NK-92 treated with Interleukin-12 subunit alpha and Interleukin-12 subunit beta, amount 100 ng/mL, for 24 hours (cell line): ENCODE measurements at places on chromosomes 12 and 14.

- DNase-seq: no peak
These were observed 55.6 kb downstream of the TECPR2 start for GRCh38 chr14:102418169-102418852.

DNA sequence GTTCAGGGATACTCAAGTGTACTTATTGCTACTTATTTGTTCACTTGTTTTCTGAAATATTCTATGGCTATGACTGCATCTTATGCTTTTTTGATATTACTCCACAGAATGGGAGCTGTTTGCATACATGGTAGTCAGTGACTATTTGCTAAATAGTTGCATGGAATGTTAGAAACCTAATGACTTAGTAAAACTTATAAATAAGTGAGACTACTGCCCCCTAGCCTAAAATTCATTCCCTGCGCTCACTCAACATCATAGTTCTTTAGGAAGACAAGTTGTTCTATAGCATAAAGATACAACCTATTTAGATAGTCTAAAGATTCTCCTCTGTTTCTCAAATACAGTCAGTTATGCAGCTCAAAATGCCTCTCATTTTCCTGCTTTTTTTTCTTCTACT, 305.5 kb downstream of the CEP128 start:
- no peak for DNase-seq

DNA sequence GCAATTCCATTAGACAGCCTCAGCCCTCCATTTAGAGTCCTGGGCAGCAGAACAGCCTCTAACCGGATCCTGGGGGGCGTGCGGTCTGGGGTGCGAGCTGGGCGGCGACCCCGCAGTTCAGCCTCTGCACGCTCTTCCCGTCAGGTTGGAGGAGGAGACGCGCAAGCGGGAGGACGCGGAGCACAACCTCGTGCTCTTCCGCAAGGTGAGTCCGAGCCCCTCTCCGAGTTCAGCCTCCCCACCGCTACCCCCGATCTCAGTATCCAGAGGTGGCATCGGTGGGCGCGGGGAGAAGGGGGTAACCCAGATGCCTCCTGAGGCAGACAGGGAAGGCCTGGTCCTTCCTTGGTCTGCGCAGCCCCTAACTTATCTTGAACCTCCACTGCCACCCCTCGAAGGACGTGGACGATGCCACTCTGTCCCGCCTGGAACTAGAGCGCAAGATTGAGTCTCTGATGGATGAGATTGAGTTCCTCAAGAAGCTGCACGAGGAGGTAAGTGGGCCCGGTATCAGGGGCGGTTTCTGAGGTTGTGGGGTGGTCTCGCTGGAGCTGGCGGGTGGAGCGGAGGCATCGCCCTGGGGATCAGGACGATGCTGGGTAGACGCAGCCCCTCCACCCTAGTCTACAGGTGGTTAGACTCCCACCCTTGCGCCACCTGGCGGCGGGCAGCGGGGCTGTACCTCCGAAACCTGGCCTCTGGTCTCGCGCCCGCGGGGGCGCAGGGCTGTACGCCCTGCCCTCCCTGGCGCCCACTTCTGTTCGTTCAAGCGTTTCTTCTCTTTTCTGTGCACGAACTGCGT, 1.3 kb downstream of the PRPH start:
- no peak for DNase-seq

- DNase-seq: no peak
These were observed 38.6 kb downstream of the ARF6 start for GRCh38 chr14:49931523-49931922.

DNA sequence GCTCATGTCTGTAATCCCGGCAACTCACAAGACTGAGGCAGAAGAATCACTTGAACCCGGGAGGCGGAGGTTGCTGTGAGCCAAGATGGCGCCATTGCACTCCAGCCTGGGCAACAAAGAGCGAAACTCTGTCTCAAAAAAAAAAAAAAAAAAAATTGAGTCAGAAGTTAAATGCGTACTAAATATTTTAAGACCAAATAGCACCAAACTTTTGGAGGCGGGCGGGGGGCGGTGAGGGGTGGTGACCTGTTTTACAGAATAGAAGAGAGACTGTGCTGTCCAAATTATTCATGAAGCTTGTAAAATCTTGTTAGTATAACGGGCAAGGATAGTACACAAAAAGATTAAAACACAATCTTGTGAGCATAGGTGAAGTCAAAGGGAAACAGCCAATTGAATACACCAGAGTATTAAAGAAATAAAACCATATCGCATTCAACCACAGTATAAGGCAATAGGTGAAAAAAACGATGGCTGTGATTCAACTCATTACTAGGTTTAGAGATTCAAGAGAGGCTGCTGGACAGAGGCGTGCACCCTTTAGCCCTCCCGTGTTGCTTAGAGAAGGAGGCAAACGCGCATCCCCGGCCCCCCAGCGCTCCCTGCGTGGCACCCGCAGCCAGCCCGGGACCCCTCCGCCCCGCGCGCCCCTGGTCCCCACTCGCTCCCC, 571 bp downstream of the ZNF891 start:
- DNase-seq: no peak

- no peak for DNase-seq
These were observed 480.6 kb downstream of the ZFP36L1 start for GRCh38 chr14:68312300-68312699.

DNA sequence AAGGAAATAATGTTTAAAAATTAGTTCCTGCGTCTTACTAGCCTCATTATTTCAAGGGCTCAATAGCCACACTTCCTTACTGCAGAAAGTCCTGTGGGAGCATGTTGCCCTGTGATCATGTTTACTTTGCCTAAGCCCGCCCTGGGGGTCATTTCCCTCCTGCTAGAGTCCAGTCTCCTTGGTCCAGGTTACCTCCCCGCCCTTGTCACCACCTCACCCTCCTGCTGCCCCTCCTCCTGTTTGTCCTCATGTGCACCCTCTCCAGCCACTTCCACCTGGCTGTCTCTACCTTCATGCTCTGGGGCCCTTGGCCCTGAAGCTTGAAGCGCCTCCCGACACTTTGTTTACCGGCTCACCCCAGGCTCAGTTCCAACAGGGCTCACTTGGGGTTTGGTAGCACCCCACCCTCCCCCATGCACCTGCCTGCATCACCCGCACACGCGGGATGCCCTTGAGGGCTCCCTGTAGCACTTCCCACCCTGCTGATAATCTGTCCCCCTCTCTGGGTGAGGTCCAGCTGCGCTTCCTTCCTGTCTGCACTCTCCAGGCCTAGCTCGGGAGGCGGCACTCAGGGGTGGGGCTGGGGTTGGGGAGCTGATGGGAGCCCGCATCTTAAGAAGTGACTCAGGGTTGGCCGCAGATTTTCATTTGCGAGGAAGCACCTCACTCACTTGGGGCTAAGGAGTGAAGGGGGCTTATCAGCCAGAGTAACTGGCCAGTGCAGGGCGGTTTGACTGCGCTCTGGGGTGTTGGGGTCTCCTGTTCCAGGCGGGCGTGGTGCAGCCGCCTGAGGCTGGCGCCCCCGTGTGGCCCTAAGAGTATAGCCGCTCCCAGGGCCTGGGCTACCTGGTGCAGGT, 40.1 kb downstream of the SMIM41 start:
- DNase-seq: no peak

GRCh38 chr14:96136371-96137005, 68.2 kb upstream of the BDKRB2 start:
- DNase-seq: no peak

GRCh38 chr12:80190001-80190400, 90.7 kb downstream of the OTOGL start:
- DNase-seq: no peak

- DNase-seq: no peak
These were observed 36.9 kb downstream of the ZFC3H1 start for GRCh38 chr12:71626768-71627167.

DNA sequence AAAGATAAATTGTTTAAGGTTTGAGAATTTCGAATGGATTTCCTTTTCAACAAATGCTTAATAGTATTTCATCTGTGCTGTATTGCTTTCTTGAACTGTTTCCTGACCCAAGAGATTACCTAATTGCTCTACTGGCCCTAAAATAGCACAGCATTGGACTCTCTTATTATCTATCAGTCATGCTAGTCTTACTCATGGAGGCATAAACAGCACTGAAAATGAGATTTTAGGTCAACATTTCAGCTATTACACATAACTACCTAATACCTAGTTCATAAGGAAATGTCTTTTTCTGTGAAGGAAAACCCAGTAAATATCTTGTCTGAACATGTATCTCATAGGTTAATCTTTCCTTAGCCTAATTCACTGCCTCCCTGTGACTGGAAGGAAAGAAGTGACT, 4.3 kb upstream of the ABCD2 start:
- DNase-seq: no peak

DNA sequence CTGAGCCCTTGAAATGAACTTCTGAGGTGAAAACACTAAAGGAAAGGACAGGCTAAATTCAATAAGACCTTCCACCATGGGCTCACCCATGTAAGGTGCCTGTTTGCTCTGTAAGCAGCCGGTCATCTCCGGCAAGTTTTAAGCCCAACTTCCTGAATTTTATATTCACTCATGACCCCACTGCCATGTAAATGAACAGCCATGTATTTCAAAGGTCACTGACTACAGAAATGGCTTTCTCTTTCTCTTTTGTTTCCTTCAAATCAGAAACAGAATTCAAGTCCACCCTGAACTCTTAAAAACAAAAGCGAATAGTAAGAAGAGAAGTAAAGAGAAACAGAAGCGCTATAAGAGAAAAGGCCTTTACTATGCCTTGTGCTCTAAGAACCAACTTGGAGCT, 61.7 kb upstream of the OVCH1 start:
- no peak for DNase-seq

- no peak for DNase-seq
These were observed 198.5 kb downstream of the SLC25A21 start for GRCh38 chr14:36973806-36974442.

DNA sequence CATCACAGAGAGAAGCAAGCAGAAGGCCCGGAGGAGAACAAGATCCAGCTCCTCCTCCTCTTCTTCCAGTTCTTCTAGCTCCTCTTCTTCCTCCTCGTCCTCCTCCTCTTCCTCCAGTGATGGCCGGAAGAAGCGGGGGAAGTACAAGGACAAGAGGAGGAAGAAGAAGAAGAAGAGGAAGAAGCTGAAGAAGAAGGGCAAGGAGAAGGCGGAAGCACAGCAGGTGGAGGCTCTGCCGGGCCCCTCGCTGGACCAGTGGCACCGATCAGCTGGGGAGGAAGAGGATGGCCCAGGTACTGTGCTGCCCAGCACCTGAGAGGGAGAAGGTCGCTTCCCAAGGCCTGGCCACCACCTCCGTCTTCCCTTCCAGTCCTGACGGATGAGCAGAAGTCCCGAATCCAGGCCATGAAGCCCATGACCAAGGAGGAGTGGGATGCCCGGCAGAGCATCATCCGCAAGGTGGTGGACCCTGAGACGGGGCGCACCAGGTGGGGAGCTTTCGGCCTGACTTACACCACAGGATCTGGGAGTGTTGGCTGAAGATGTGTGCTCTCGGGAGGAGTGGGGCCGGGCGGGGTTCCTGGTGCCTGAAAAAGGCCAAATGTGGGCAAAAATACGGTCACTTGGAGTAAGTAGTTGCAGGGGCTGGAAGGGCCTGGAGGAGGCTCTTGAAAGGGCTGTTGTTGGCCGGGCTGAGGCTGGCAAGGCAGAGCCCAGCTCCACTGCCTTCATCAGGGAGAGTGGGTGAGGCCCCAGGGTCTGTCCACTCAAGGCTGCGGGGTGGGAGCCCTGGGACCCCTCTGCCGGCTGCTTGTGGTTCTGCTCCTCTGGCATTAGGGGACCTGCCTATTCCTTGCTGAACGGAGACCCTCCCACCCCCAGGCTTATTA, 1.4 kb downstream of the ARL6IP4 start:
- no peak for DNase-seq
